Smooth muscle cell of trachea (primary cell): ENCODE measurements at places on chromosomes 2 and 18. TPM values are rescaled to one million over a fixed set of nuclear protein-coding genes. Genes with fewer than 3 reads are reported as not detected.

Gene CDKL4
- 1.2 and 1.3 TPM in 2 replicates for total RNA-seq

Gene CAPN10
- total RNA-seq: 24.0 and 24.6 TPM in 2 replicates

Gene SKA1
- 1.5 and 15.6 TPM in 2 replicates for total RNA-seq

Gene UGT1A10
- not detected in 2 replicates for total RNA-seq

Gene NT5C1B
- not detected in 2 replicates for total RNA-seq
